ENCODE measurements at places on chromosomes 3 and 15.

DNA sequence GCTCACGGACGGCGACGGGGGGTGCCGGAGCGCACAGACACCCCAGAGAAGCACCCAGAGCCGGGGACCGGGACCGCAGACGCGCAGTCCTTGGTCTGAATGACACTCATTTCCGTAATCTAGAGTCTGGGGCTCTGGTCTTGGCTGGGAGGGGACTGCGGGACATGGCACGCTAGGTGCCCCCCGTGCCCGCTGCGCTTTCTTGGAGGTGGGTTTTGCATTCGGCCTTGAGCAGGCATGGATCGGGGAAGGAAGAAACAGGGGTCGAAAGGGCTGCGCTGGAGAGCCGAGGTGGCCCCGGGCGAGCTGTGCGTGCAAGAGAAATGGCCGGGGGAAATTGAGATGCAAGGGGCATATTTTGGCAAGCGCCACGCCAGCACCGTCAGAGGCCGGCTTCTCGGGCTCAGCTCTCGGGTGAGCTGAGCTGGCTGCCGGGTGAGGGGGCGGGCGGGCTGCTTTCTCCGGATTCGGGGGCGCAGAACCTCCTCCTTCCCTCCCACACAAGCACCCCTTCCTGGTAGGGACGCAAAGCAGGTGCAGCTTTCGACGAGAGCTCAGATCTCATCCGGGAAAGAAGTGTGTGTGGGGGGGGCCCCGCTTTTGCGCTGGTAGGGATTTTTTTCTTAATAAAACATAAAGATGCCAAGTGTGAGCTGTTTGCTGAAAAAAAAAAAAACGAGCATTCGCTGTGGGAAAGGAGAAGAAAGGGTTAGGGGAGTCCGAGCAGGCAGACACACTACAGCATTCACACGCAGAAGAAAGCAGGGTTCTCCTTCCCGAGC lies 963 bp upstream of the NTRK3 start:
- no peak for DNase-seq

GRCh38 chr3:46091046-46091445 lies 63.8 kb upstream of the XCR1 start:
- no peak for DNase-seq

GRCh38 chr3:140765246-140765645 lies 87.4 kb downstream of the TRIM42 start:
- DNase-seq: no peak

GRCh38 chr15:96183514-96183850 lies 147.0 kb upstream of the NR2F2 start:
- DNase-seq: no peak

DNA sequence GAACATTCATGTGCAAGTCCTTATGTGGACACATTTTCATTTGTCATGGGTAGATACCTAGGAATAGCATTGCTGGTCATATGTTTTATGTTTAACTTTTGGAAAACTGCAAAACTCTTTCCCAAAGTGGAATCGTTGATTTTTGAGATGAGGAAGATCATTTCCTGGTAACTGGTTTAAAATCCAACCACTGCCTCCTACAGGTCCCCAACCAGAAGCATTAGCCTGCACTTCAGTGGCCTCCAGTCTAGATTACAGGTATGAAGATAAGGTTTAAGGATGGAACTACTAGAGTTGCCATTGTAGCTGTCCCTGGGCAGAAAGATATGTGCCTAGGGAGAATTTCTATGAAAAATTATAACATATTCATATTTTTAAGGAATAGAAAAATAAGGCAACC lies 48.7 kb upstream of the BHLHE40 start:
- DNase-seq: no peak

DNA sequence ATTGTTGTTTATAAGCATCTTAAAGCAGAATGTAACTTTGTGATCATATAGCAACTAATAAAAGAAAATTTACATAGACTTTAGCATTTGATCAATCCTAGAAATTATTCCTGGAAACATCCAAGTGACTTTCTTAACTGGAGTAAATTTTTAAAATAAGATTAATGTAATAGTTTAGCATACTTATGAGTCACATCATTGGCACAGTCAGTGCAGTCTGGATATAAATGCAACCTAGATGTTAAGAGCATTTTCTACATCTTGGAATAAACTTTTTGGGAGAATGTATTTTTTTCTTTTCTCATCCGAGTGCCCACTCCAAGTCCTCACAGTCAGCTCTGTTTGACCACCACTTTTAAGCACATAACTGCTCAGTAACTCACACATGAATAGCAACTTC lies 324.6 kb upstream of the PLSCR5 start:
- DNase-seq: no peak

DNA sequence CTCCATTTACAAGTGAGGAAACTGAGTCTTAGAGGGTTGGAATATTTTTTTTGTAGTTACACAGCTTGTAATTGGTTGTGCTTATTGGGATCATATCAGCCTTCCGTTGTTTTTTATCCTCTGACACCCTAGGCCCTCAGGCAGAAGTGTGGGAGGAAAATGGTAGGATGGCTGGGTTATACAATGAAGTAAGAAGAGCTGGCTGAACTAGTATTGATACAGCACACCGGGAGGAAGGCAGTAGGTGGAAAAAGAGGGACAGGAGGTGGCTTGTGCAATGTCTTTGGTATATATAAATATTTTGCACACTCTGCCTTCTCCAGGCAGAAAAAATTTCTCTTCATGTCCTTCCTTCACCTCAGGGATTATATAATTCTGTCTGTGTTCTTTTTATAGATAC lies 214.3 kb upstream of the SGO1 start:
- DNase-seq: no peak

GRCh38 chr15:33913459-33913858 lies 54.8 kb upstream of the CHRM5 start:
- DNase-seq: no peak

GRCh38 chr15:64888336-64888735 lies 23.4 kb upstream of the ANKDD1A start:
- no peak for DNase-seq

DNA sequence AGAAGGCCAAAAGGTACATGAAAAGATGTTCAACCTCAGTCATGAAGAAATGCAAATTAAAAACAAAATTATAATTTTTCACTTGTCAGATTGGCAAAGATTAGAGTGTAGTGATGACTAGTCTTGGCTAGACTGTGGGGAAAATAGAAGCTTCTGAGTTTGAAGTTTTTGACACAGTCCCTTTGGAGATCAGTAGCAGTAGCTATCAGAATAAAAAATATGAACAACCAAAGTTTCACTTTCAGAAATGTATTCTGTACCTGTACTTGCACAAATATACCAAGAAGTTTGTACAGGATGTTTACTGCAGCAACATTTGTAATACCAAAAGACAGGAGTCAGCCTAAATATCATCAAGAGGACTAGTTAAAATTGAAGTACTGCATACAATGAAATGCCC lies 14.1 kb downstream of the ATP2C1 start:
- no peak for DNase-seq

DNA sequence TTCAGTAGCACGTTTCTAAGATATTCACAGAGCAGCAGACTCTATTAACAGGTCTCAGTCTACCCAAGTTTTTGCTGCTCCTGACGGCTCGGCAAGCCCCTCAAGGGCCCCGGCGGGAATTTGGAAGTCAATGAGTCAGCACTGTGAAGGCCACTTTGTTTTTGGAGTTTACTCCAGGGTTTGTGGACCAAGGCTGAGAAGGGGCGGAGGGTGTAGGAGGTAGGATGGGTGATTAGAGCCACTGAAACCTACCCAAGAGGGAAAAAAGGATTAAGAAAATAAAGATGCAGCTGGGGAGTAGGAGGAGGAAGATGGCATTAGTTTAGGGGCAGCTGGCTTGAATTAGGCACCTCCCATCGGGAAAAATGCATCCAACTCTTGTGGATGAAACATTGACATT lies 87.6 kb downstream of the BDH1 start:
- DNase-seq: no peak

DNA sequence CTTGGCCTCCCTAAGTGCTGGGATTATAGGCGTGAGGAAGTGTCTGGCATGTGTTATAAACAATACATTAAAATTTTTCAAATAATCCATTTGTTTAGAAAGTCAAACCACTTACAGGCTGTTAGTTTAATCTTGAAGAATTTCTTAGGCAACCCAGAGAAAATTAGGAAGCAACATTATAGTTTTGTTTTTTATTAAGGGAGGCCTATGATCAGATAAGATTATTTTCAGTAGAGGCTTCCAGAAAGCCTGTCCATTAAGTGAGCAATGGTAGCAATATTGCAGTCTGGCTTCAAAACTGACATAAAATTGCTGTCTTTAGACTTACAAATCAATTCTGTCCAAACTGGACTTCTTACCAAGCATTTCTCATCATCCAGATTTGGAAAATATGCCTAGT lies 49.6 kb downstream of the CD47 start:
- DNase-seq: no peak

GRCh38 chr15:98382139-98382538 lies 266.2 kb upstream of the IGF1R start:
- DNase-seq: no peak

DNA sequence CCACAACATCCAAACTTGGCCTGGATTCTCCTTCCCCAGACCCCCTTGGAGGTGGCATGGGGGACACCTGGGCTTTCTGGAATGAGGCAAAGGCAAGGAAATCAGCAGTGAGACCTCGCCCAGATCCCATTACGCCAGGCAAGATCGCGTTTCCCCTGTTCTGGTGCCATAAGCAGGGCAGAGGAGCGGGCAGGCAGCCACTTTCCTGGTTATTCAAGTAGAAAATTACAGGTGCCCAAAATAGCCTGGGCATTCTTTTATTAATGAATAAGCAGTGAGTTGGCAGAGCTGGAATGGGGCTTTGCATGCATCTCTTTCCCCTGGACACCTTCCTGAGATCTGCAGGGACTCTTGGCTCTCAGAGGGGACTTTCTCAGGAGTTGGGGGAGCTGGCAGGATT lies 31.5 kb upstream of the FAM107A start:
- DNase-seq: no peak

DNA sequence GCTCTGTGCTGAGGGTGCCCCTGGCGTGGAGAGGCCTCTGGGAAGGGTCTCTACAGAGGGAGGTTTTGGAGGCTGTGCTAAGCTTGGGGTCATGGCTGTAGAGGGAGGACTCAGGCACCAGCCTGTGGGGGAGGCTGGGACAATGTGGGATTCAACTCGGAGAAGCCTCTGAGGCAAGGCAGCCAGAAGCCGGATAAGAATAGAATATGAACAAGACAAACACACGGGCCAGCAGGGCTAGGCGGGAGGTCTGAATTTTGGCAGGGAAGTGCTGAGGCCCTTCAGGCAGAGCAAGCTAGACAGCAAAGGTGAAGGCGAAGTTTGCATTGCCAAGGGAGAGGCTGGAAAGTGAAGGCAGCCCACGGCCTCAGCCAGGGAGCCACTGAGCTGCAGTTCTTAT lies 612.1 kb upstream of the NR2F2 start:
- DNase-seq: no peak

DNA sequence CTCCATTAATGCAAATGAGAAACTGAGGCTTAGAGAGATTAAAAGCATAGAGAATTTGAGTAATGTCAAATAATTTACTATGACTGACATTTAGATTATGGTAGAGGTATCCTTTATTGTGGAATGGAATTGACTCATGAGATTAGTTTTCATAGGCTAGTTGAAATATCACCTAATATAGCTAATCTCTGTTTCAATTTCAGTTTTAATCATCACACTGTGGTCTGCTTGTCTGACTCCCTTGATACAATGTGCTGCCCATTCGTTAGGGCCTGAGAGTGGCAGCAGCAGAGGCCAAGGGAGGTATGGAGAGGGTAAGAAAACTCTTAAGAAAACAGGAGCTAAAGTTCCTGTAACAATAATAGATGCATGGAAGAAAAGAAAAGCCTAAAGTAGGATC lies 13.2 kb upstream of the ZBTB20 start:
- no peak for DNase-seq

Measured in stimulated activated CD8-positive, alpha-beta memory T cell treated with anti-CD3 and anti-CD28 coated beads, Interleukin-15, amount 100 ng/mL, for 4 hours (primary cell).